Stimulated activated CD8-positive, alpha-beta memory T cell treated with anti-CD3 and anti-CD28 coated beads, Interleukin-2, amount 100 ng/mL, for 1 hour (primary cell): ENCODE measurements at places on chromosomes 7 and 10.

GRCh38 chr7:47937711-47938573 lies 10.3 kb downstream of the PKD1L1 start:
- DNase-seq = no peak

- DNase-seq = no peak
These were observed 261.9 kb downstream of the ARL4A start for GRCh38 chr7:12949060-12949931.

DNA sequence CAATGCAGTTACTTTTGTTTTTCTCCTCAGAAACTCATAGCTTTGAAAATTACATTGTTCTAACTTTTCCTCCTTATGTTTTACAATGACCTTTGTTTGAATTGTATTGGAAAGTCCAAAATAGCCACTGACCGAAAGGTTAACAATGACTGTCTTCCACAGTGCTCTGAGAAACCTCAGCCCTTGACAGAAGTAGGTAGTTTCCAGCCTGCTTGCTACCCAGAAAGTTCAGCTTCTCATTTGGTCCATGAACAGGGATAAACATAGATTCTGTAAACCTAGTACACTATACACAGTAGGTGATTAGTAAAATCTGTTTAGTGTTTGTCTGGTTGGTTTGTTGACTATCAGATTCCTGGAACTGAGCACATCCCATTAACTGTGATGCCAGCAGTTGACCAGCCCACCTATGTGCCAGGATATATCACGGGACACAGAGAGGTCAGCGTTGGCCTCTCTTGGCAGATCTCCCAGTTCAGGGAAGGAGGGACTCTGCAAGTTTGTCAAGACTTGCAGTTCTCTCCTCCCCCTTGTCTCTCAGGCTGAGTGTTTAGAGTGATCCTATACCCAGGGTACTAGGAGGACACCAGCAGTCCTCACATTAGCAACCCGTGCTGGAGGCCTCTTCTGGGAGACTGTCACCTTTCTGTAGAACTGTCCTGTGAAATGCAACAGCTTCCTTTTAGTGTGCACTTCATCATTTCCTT lies 297.6 kb downstream of the ARHGAP12 start:
- no peak for DNase-seq

DNA sequence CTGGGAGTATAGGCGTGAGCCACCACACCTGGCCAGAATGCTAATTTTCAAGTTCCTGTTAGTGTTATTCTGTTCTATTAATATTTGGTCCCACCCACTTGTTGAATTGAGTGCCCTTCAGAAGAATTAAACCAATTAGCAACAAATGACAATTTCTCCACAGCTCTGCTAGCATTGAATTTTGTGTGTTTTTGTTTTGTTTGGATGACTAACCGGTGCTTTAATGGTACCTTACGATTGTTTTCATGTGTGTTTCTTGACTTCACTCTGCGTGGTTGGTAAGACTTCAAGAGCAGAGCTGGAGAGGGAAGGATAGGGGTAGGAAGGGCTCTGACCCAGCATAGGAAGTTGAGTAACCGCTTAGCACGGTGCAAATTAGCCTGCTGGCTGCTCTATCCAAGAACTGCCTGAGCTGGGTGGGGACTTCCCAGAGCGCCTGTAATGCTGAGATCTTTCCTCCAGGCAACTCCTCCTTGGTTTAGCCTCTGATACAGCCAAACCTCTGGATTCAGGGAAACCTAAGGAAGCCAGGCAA lies 4.6 kb downstream of the ARPC1B start:
- no peak for DNase-seq

DNA sequence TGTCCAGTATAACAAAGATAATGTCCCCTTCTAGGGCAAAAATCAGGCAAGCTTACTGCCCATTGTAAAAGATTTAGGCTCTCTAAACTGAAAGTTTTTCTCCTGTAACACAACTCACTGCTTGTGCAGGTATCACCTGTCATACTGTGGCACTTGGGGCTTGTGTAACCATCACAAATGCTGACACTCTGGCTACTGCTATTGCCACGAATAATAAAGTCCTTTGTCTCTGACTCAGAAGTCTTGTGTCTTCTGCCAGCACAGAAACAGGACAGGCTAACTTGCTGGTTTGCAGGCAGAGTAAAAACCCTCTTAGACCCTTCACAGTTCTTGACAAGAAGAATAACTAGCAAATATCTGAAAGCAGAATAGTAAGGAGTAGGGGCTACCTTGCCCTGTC lies 273.9 kb downstream of the RPS24 start:
- no peak for DNase-seq

DNA sequence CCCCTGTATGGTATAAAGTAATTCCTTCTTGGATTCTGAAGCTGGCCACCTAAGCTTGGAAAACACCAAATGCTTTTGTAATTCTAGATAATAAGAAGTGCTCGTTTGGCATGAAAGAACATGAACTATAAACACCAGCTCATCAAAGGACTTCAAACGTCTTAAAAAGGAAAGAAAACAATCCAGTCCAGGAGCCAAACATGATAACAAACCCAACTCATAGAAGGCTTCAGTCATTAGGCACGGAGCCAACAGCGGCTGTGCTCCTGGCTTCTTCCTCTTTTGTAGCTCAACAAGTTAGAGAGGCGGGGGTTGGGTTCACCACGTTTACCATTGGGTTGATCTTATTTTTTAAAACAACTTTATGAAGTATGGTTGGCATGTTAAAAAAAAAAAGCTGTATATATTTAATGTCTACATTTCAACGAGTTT lies 56.4 kb upstream of the ECHDC3 start:
- no peak for DNase-seq
